ENCODE measurements at places on chromosomes 6 and 20.

- no peak for DNase-seq
Observed at GRCh38 chr20:22716821-22717351, 132.5 kb upstream of the FOXA2 start.

- no peak for DNase-seq
Observed at GRCh38 chr6:138538390-138539031, 39.2 kb upstream of the NHSL1 start.

GRCh38 chr6:119978274-119978889 is 628.8 kb upstream of the MAN1A1 start:
- DNase-seq, result no peak

- DNase-seq, result no peak
Observed at GRCh38 chr6:10837622-10837994, 731 bp downstream of the MAK start.

- DNase-seq, result no peak
Observed at GRCh38 chr6:108946695-108947094, 98.5 kb downstream of the ARMC2 start.

DNA sequence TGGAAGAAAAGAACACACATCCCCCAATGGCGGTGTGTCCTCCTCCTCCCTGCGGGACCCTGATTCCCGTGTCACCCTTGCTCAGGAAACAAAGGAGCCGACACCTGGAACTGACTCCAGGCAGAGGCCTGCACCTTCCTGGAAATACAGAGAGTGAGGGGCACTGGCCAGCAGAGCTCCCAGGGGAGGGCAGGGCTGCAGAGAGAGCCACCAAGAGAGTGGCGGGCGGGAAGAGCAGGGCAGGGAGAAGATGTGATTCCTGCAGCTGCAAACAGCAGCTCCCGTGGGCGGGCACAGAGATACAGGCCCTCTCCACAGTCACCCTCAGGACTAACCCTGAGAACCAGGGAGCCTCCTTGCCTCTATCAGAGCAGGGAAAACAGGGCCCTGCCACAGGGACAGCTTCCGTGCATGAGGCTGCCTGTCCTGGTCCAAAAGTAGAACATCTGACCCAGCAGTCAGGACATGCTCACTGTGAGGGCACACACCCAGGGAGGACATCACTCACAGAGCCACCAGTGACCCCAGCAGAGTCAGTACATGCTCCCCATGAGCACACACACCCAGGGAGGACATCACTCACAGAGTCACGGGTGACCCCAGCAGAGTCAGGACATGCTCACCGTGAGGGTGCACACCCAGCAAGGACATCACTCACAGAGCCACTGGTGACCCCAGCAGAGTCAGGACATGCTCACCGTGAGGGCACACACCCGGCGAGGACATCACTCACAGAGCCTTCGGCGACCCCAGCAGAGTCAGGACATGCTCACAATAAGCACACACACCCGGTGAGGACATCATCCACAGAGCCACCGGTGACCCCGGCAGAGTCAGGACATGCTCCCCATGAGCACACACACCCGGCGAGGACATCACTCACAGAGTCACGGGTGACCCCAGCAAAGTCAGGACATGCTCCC is 193.1 kb downstream of the DLL1 start:
- DNase-seq, result no peak

Measured in GOT3 (cell line).